ENCODE measurements at places on chromosomes 11 and 22. TPM values are rescaled to one million over a fixed set of nuclear protein-coding genes. Genes with fewer than 3 reads are reported as not detected.

- H3K27ac ChIP-seq: no peak overlapping the region
- H3K36me3 ChIP-seq: no peaks in the 10 kb centered on the region
- no peaks in the 10 kb centered on the region for H3K4me1 ChIP-seq
- no peak overlapping the region for H3K4me3 ChIP-seq
- H3K27me3 ChIP-seq: no peaks in the 10 kb centered on the region
- peak; percentile 76 for DNase-seq
These were observed 13.3 kb downstream of the RSPH14 start for GRCh38 chr22:23128269-23129108.

- no peak overlapping the region for H3K27ac ChIP-seq
- H3K27me3 ChIP-seq: no peaks in the 10 kb centered on the region
- H3K36me3 ChIP-seq: peaks cover 14% of the 10 kb centered on the region
- DNase-seq: peak; percentile 58
- no peaks in the 10 kb centered on the region for H3K4me1 ChIP-seq
These were observed 43.4 kb downstream of the CPT1A start for GRCh38 chr11:68798221-68798813.

GRCh38 chr22:47188261-47189055, 426.0 kb downstream of the TBC1D22A start:
- no peaks in the 10 kb centered on the region for H3K36me3 ChIP-seq
- no peak for DNase-seq
- H3K4me1 ChIP-seq: no peaks in the 10 kb centered on the region
- no peak overlapping the region for H3K4me3 ChIP-seq

DNA sequence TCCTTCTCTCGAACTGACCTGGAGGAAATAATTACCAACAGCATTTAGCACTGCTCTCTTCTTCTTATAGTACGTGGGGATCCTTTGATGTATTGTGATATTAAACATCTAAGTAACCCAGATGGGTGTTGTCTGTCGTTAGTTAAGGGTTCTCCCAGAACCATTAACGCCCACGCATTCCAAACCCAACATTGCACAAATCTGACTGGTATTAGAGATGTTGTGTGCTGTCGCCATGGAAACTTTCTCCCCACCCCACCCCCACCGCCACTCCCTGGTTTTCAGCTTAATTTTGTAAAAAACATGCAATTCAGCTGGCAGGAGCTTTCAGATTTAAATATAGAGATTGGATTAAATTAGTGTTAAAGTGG, 1495.2 kb downstream of the TBC1D22A start:
- no peaks in the 10 kb centered on the region for H3K27me3 ChIP-seq
- H3K36me3 ChIP-seq: no peaks in the 10 kb centered on the region
- H3K4me3 ChIP-seq: no peak overlapping the region

- no peak for DNase-seq
- no peak overlapping the region for H3K27ac ChIP-seq
- no peaks in the 10 kb centered on the region for H3K4me1 ChIP-seq
- H3K36me3 ChIP-seq: no peaks in the 10 kb centered on the region
- no peak overlapping the region for H3K4me3 ChIP-seq
- no peaks in the 10 kb centered on the region for H3K27me3 ChIP-seq
These were observed 10.4 kb downstream of the MYRF start for GRCh38 chr11:61762798-61763197.

DNA sequence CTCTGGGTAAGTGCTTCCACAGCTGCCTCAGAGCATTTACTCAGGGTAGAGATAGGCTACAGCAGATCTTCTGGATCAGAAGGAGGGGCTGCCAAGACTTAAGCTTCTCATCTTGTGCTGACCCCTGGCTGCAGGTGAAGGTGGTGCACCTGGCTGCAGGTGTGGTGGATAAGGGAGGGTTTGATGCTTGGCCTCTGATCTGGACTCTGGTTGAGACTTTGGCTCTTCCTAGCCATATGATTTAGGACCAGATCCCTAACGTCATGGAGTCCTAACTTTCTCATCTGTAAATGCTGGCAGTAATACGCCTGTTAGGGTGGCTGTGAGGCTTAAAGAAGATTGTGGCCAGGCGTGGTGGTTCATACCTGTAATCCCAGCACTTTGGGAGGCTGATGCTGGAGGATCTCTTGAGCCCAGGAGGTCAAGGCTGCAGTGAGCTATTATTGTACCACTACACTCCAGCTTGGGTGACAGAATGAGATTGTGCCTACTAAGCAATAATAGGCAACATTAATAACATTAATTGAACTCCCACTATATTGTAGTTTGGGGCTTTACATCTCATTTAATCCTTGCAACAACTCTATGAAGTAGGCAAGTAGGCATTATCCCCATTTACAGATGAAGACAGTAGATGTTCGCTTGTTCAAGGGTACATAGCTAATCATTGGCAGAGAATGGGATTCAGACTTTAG, 10.7 kb downstream of the DTX4 start:
- H3K27ac ChIP-seq: no peak overlapping the region
- H3K27me3 ChIP-seq: no peaks in the 10 kb centered on the region
- no peaks in the 10 kb centered on the region for H3K4me1 ChIP-seq
- DNase-seq: no peak
- no peak overlapping the region for H3K4me3 ChIP-seq

The CSF2RB gene
- total RNA-seq: 26.9 TPM

The KRTAP5-7 gene
- not detected for total RNA-seq
